T-helper 2 cell treated with Interferon-gamma antibody and Interleukin-4, amounts not matched to agents 100 ng/mL and 5 ng/mL, for 36 hours (primary cell): ENCODE measurements at places on chromosomes 12 and 14. TPM values are rescaled to one million over a fixed set of nuclear protein-coding genes. Genes with fewer than 3 reads are reported as not detected.

The YAF2 gene
- total RNA-seq, result 37.0 and 38.4 TPM in 2 replicates

The DBX2 gene
- not detected in 2 replicates for total RNA-seq

The INHBC gene
- total RNA-seq, result not detected in 2 replicates

The KIF5A gene
- 1.3 and 1.6 TPM in 2 replicates for total RNA-seq

The PNMA1 gene
- 20.6 and 23.0 TPM in 2 replicates for total RNA-seq

The GPR65 gene
- total RNA-seq, result 14.4 and 15.3 TPM in 2 replicates

The PROX2 gene
- not detected in 2 replicates for total RNA-seq

The KLHL33 gene
- 0.05 and 0.11 TPM in 2 replicates for total RNA-seq

The KRT81 gene
- total RNA-seq, result 0.11 TPM in 1 of 2 replicates, not detected in the other

The GPX2 gene
- total RNA-seq, result not detected in 2 replicates

The MAP3K9 gene
- 5.6 and 5.7 TPM in 2 replicates for total RNA-seq

The MYRFL gene
- total RNA-seq, result not detected in 2 replicates

The KRT72 gene
- 0.27 and 0.30 TPM in 2 replicates for total RNA-seq

The TMEM121 gene
- total RNA-seq, result 4.1 and 4.6 TPM in 2 replicates

The TMTC3 gene
- 5.9 and 6.8 TPM in 2 replicates for total RNA-seq

The PLEKHD1 gene
- total RNA-seq, result 0.09 and 0.16 TPM in 2 replicates

The SLC6A15 gene
- 0.05 TPM in 1 of 2 replicates, not detected in the other for total RNA-seq

The A2ML1 gene
- total RNA-seq, result not detected in 2 replicates

The DIO2 gene
- not detected in 2 replicates for total RNA-seq

The P2RX2 gene
- not detected in 2 replicates for total RNA-seq

The B4GALNT3 gene
- total RNA-seq, result 14.3 and 15.6 TPM in 2 replicates
